ENCODE measurements at places on chromosomes 2 and 18.

DNA sequence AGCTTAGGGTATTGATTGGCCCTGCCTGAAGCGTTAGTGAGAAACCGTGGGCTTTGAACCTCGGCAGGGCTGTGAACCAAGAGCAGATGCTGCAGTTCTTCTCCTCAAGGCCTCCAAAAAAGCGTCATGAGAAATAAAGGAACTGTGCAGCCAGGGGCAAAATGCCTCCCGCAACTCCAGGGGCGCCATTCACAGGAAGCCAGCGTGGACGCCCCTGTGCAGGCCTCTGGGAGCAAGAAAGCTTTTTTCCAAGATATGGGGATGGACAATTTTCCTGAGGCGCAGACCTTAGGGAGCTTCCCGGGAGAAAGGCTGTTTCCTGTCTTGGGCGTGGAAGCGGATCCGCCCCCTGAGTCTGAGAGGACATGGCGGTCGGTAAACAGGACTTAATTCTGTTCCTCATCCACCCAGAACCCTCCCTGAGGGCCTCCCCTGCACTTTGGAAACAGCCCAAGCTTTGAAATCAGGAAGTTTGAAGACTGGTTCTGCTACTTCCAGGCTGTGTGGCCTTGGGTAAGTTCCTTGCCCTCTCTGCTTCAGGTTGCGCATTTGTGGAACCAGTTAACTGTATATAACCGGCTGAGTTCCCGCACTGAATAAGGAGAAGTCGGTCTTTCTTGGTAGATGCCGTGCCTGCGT is 29.6 kb upstream of the CABLES1 start:
- no peak for DNase-seq

- DNase-seq, result peak; percentile 61
Measured at GRCh38 chr2:72859831-72860262, 27.4 kb upstream of the SPR start.

GRCh38 chr2:27264253-27264752 is 1.5 kb upstream of the SLC30A3 start:
- no peak for DNase-seq

GRCh38 chr2:144030791-144031190 is 489.1 kb downstream of the ZEB2 start:
- no peak for DNase-seq

GRCh38 chr2:105344704-105345345 is 7.5 kb downstream of the C2orf49 start:
- no peak for DNase-seq

GRCh38 chr18:14945984-14946383 is 198.0 kb downstream of the ANKRD30B start:
- no peak for DNase-seq
